ENCODE measurements at places on chromosomes 6 and 20. TPM values are rescaled to one million over a fixed set of nuclear protein-coding genes. Genes with fewer than 3 reads are reported as not detected.

DNA sequence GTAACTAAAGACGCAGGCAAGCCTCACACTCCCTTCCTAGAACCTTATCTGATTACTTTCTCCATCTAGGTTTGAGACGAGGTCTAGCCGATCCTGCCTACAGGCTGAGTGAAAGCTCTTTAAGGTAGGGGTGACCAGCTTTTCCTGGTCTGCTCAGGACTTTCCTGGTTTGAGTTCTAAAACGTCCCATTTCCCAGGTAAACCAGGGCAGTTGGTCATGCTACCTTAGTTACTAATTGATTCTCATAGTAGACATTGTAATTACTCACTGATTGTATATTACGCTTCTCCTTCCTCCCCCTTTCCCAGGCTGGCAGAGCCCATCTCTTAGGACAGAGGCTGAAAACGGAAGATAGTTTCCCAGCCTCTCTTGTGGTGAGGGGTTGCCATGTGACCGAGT is 27.9 kb upstream of the RSPO4 start:
- no peak for DNase-seq
- H3K27me3 ChIP-seq = no peaks in the 10 kb centered on the region
- H3K4me3 ChIP-seq = no peak overlapping the region
- H3K36me3 ChIP-seq = no peaks in the 10 kb centered on the region

Gene PAX1
- total RNA-seq = 12.3 TPM

Gene COL19A1
- 8.7 TPM for total RNA-seq

- H3K4me3 ChIP-seq = no peak overlapping the region
- no peak overlapping the region for H3K27ac ChIP-seq
- no peaks in the 10 kb centered on the region for H3K4me1 ChIP-seq
- H3K36me3 ChIP-seq = no peaks in the 10 kb centered on the region
These were observed 182.6 kb downstream of the CDKAL1 start for GRCh38 chr6:20716865-20717264.

DNA sequence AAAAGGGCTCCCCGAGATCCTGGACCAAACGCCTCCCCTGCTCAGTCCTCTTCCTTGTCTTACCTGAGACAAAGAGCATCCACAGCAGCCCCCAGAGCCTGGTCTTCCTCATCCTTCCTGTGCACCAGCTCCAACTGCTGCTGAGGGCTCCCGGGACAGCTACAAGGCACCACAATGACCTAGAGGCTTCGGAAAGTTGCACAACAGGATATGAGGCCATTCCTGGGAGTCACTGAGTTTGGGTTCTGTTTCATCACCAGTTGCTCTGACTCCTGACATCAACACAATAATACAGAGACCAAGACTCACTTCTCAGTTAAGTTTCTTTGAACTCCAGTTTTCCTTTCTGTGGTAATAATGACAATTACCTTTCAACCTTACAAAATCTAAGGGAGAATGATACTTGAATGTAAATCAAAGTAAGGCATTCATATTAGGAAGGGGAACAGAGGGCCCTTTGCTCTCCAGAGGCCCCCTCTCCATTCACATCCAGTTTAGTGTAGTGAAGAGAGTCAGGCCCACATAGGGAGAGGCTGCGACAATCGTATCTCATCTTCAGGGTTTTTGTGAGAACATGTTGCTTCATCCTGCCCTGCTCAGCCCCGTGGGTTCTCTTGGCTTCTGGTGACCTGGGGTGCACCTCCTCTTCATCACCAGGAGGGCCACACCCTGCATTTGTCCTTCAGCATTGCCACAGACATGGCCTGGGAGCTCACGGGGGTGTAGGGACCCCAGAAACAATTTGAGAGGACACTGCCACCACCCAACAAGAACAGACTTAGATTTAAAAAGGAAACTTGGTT is at the start of gene TREM1:
Gene TREM1 (minus strand): TSS at position 139 of the 803 bp plus-strand sequence. CDS start 27 bp downstream, at position 112.
- no peak within 1 kb of the TSS for H3K4me3 ChIP-seq
- no peak within 1 kb of the TSS for H3K27ac ChIP-seq
- no peaks in the 10 kb centered on the region for H3K36me3 ChIP-seq
- no peaks in the 10 kb centered on the region for H3K4me1 ChIP-seq
- no peak for DNase-seq

Gene CGA
- total RNA-seq = 1.5 TPM

GRCh38 chr6:33583591-33584155 is 3.6 kb upstream of the BAK1 start:
- no peak overlapping the region for H3K27ac ChIP-seq
- no peaks in the 10 kb centered on the region for H3K36me3 ChIP-seq
- DNase-seq = no peak
- H3K4me3 ChIP-seq = no peak overlapping the region
- peaks cover 29% of the 10 kb centered on the region for H3K4me1 ChIP-seq

Gene GPX5
- total RNA-seq = not detected

- H3K27me3 ChIP-seq = peaks cover 50% of the 10 kb centered on the region
- no peaks in the 10 kb centered on the region for H3K36me3 ChIP-seq
- H3K4me3 ChIP-seq = no peak overlapping the region
- H3K4me1 ChIP-seq = peaks cover 4% of the 10 kb centered on the region
These were observed 158.9 kb downstream of the TBXT start for GRCh38 chr6:166008441-166009369.

Gene SIRPB1
- total RNA-seq = 0.90 TPM

Gene OPRM1
- total RNA-seq = not detected

DNA sequence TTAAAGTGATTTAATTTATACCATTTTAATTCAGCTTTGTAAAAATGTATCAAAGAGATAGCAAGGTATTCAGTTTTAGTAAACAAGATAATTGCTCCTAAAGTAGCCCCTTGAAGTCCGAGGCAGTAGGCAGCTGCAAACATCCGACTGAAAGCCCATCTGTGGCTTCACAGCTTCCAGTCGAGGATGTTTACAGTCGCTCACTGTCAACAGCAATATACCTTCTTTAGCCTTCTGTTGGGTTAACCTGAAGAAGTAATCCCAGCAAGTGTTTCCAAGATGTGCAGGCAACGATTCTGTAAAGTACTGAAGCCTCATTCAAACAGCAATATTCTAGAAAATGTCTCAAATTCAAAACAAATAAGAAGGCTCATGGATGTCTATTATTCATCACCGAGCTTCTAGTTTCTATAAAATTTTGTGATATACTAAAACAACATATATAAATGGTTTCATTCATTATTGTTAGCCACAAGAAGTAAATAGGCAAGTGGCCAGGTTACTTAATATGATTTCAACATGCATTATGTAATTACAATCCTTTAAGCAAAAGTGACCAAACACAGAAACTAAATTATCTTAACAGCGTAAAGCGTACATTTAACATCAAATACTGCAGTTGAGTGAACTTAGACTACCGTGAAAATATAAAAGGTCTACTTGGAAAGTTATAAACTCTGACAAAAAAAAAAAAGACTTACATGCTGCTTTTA is 115.0 kb downstream of the OGFRL1 start:
- H3K27ac ChIP-seq = no peak overlapping the region
- H3K4me3 ChIP-seq = no peak overlapping the region
- no peak for DNase-seq
- H3K27me3 ChIP-seq = no peaks in the 10 kb centered on the region
- no peaks in the 10 kb centered on the region for H3K36me3 ChIP-seq

DNA sequence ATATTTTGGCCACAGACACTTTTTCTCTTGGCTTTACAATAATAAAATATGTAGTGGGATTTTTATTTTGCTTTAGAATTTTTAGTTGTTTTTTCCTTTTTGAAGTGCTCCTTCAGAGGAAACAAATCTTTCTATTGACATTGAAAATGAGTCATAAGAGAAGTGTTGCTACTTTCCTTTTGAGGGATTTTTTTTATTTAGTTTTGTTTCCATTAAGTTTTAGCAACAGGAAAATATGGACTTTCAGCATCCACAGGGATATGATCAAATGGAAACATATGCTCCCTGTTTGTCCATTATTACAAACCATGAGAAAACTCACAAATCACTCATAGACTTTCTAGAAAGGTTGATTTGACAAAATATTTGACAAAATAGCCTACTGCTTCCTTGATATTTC is 65.3 kb upstream of the BMP2 start:
- H3K27me3 ChIP-seq = no peaks in the 10 kb centered on the region
- H3K27ac ChIP-seq = no peak overlapping the region
- H3K36me3 ChIP-seq = no peaks in the 10 kb centered on the region
- no peak overlapping the region for H3K4me3 ChIP-seq
- no peaks in the 10 kb centered on the region for H3K4me1 ChIP-seq
- DNase-seq = no peak

Gene HM13
- 23.9 TPM for total RNA-seq

DNA sequence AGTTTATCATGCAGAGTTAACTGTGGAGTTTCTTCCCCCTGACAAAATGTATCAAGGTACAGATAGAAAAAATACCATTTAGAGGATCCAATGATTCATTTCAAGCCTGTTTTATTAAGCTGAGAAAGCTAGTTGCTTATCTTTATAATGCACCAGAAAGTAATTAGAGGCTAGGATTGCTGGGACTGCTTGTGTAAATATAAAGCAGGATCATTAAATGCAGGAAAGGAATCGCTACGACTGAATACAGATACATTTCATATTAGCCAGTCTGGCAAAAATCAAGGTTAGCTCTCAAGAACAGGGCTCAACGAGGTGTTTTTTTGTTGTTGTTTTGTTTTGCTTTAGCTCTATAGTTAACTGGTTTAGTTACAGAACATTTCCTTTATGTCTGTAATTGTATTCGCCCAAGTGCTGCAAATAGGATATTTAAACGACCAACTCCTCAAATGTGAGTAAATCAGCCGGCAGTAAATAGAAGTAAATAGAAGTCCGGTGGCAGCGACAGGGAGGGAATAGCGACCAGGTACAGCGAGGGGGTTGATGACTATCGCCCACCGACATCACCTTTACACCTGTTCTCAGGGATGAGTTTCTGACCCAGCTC is 748 bp downstream of the UBE2J1 start:
- no peaks in the 10 kb centered on the region for H3K36me3 ChIP-seq
- peak overlapping the region; percentile 86 for H3K27ac ChIP-seq
- H3K4me1 ChIP-seq = peaks cover 30% of the 10 kb centered on the region

- H3K4me3 ChIP-seq = no peak overlapping the region
- H3K27me3 ChIP-seq = no peaks in the 10 kb centered on the region
These were observed 135.6 kb upstream of the UST start for GRCh38 chr6:148611213-148611612.

Gene CRISP2
- total RNA-seq = 0.05 TPM

- no peaks in the 10 kb centered on the region for H3K36me3 ChIP-seq
- DNase-seq = no peak
- H3K4me1 ChIP-seq = no peaks in the 10 kb centered on the region
- no peak overlapping the region for H3K27ac ChIP-seq
- H3K27me3 ChIP-seq = no peaks in the 10 kb centered on the region
- H3K4me3 ChIP-seq = no peak overlapping the region
These were observed 68.0 kb downstream of the CYP39A1 start for GRCh38 chr6:46584586-46584985.

Gene RIMS4
- total RNA-seq = 0.14 TPM

- no peaks in the 10 kb centered on the region for H3K4me1 ChIP-seq
- no peak for DNase-seq
- H3K36me3 ChIP-seq = no peaks in the 10 kb centered on the region
- no peak overlapping the region for H3K4me3 ChIP-seq
- H3K27me3 ChIP-seq = no peaks in the 10 kb centered on the region
These were observed 458.8 kb downstream of the TFAP2B start for GRCh38 chr6:51277474-51277873.

DNA sequence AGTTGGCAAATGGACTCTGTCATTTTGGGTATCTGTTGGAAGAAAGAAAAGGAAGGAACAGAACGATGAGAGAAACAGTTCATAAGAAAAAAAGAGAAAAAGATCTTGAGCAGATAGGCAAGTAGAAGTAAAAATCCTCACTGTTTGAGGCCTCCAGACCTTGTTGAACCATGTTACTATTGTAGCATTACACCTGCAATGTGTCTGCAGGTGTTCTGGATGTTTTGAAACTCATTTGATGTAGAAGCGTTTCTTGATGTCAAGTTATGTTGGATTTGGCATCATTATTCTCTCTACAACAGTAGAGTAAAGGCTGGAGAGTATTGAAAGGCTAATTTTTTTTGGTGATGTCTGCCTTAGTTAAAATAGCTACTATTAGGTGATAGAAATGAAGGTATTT is 108.7 kb downstream of the CARMIL1 start:
- no peak for DNase-seq
- peak overlapping the region; percentile 83 for H3K27ac ChIP-seq
- H3K4me3 ChIP-seq = no peak overlapping the region
- no peaks in the 10 kb centered on the region for H3K36me3 ChIP-seq
- H3K27me3 ChIP-seq = no peaks in the 10 kb centered on the region
- H3K4me1 ChIP-seq = peaks cover 30% of the 10 kb centered on the region

GRCh38 chr6:14726816-14727493 is 518.9 kb upstream of the JARID2 start:
- H3K27me3 ChIP-seq = no peaks in the 10 kb centered on the region
- H3K27ac ChIP-seq = no peak overlapping the region
- H3K4me3 ChIP-seq = no peak overlapping the region
- peaks cover 45% of the 10 kb centered on the region for H3K4me1 ChIP-seq
- no peaks in the 10 kb centered on the region for H3K36me3 ChIP-seq
- no peak for DNase-seq

GRCh38 chr6:107635057-107635515 is 145.2 kb downstream of the SOBP start:
- H3K27me3 ChIP-seq = peaks cover 73% of the 10 kb centered on the region
- no peak overlapping the region for H3K4me3 ChIP-seq
- H3K36me3 ChIP-seq = no peaks in the 10 kb centered on the region
- no peak overlapping the region for H3K27ac ChIP-seq

DNA sequence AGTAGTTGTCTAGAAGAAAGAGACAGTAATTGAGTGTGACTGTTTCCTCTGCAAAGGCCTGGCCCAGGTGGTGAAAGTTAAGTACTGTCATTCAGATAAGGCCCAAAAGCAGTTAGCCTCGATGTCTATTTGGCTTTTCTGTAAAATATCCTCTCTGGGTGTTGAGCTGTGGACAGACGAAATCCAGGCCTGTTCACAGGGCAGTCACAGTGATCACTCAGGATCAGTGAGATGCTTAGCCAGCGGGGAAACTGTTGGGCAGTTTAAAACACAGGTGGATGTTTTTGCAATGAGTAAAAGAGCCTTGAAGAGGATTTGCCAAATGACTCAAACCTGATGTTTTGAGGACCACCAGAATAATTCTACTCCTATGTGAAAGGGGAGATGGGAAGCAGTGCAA is 22.0 kb upstream of the PRDM1 start:
- H3K27ac ChIP-seq = no peak overlapping the region
- no peaks in the 10 kb centered on the region for H3K27me3 ChIP-seq
- H3K4me3 ChIP-seq = no peak overlapping the region
- no peaks in the 10 kb centered on the region for H3K36me3 ChIP-seq
- H3K4me1 ChIP-seq = no peaks in the 10 kb centered on the region

Gene OOEP
- total RNA-seq = not detected

Data from thymus (tissue), 14 donors.